Hematopoietic multipotent progenitor cell treated with erythropoietin and hydrocortisone succinate and interleukin-3 and kit ligand, for 17 days (in vitro differentiated cells): ENCODE measurements at places on chromosomes 11 and 22.
A peak's percentile ranks its signal among the peaks of the same experiment; 100 is the strongest.

DNA sequence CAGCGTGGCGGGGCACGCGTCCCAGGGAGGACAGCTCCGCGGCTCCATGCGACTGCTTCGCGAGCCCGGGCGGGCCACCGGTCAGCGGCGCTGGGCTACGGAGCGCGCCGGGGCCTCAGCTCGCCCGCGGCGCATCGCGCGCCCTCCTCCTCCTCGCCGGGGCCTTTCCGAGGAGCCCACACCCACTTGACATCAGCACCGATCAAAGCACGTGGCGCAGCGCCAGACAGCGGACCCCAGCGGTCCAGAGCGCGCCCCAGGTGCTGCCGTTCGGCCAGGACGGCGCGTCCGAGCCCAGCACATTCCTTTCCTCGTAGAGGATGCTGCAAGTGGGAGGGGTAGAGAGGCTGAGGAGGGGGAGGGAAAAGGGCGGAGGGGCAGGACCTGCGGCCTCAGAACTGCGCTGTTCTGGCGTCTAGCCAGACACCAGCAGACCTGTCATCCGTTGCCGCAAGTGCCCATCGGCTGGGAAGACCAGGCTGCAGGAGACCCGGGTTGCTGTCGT, 88.6 kb downstream of the PLEKHA7 start:
- DNase-seq: no peak

DNA sequence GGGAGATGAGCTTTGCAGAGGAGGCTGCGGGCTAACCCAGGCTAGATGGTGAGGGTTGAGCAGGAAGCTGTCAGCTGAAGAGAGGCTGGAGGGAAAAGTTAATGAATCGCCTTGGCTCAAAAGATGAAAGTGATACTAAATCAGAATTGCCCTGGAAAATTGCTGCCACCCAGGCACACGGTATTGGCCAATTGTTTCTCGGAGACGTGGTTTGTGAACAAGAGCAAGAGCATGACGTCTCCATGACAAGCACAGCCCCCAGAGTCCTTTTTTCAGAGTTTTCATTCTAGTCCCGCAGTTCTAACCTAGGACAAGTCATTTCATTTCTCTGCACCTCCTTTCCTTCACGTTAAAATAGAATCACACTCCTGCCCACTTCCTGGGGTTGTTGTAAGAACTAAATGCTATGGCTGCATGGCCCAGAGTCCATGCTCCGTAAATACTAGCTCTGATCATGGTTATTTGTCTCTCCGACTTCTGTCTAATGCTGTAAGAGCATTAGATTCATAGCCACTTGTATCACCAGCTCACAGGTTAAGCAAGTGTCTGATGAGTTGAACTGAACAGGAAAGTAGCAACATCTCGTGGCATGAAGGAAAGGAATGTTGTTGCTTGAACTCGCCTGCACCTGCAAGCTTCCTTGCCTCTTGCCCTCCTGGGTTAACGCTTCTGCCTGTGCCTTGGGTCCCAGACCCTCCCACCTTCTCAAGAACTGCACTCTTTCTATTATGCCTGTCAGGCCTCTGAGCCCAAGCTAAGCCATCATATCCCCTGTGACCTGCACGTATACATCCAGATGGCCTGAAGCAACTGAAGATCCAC, 33.8 kb upstream of the NUP50 start:
- no peak for DNase-seq

GRCh38 chr11:90476442-90477007, 253.7 kb upstream of the CHORDC1 start:
- DNase-seq: no peak

- DNase-seq: no peak
These were observed 5.6 kb downstream of the SHANK3 start for GRCh38 chr22:50678218-50678650.

GRCh38 chr22:29799217-29799680, 32.1 kb downstream of the UQCR10 start:
- DNase-seq: peak; percentile 56

DNA sequence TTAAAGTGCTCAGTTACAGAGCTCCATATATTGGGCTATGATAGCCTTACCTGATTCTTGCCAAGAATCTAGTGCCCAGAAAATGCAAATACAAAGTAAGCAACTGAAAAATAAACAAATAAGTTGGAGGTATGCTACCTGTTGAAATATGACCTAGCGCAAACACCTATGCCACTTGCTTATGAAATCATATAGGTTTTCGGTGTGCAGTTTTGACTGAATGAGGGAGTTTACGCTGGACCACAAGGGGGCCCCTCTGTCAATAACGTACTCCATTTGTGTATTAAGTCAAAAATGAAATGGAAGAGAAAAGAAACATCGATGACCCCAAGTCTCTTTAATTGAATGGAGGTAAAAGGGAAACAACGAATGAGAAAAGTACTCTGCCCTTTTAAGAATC, 84.9 kb upstream of the TRIM77 start:
- DNase-seq: no peak

DNA sequence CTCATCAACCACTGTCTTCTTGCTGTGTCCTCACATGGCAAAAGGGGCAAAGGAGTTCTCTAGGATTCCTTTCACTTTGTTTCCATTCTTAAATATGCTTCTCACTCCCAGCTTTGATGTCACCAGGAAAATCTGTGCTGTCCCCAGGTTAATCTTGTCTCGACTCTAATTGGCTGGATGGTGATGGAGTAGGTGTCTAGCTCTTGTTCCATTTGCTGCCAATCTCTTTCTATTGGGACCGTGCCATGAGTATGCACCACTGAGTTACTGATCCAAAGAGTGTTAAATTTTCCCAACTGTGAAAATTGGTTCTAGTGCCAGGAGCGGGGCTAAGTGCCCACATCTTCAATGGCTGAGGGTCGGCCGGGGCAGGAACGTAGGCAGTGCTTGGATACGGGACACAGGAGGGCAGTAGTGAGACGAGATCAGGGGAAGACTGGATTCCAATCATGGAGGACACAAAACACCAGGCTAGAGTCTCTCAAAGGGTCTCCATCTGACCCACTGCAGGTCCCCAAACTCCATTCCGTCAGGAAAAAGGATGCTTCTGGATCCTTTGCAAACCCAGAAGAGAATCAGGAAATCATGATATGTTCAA, 47.7 kb upstream of the CSNK2A3 start:
- peak; percentile 39 for DNase-seq

DNA sequence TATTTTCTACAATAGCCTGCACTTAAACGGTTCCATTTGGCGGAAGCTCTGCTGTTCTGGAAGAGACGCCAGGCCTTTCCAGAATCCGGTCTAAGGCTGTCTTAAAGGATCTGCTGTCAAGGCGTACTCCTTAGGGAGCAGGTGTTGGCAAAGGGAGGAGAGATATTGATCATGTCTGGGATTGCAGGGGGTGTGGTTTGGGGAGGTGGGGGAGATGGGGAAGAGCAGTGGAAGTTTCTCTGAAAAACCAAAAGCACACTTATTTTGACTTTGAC, 22.5 kb upstream of the WNT11 start:
- DNase-seq: no peak

GRCh38 chr11:118623269-118623655, 15.8 kb downstream of the PHLDB1 start:
- DNase-seq: no peak

DNA sequence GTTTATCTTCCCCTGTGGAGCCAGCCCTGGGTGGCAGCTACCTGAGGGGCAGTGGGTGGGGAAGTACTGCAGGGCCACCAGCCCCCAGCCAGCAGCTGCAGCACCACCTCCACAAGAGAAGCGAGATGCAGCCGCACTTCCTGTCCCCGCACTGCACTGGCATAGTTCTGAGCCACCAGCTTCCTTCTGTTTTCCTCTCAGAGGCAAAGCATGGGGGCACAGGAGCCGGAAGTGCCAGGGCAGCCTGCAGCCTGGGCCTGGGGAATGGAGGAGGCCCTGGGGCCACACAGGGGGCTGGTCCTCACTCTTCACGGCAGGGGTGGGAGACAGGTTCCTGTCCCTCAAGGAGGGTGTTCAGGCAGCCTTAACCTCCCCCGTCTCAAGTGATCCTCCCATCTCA, 11.9 kb upstream of the SH3BP1 start:
- no peak for DNase-seq

DNA sequence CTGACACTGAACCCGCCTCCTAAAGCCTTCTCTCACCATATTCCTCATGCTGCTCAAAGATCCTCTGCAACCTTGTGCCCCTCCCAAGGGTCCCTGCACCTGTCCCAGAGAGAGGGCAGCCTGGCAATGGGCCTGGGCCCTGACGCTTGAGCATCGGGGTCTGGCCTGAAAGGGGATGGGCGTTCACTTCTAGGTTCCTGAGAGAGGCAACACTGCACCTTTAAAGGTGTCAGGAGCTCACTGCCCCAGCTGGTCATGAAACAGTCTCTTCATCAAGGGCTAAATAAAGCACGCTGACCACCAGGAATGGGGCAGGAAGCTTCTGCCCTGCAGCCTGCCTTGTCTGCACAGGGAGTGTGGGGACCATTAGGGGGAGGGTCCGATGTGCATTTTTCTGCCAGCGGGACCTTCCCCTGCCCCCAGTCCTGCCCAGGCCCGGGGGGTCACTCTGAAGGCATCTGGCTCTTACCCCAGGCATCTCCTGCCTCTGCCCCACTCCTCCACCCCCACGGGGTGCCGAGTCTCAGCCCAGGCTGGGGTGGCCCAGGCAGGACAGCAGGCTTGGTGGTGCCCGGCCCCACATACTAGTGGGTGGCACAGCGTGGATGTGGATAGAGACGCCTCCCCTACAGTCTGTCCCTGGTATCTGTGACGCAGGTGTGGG, 3.5 kb downstream of the C11orf21 start:
- no peak for DNase-seq

- peak; percentile 60 for DNase-seq
These were observed 36.2 kb downstream of the TBC1D22A start for GRCh38 chr22:46798366-46799350.

- DNase-seq: no peak
These were observed 118.9 kb downstream of the CTTN start for GRCh38 chr11:70517203-70517602.

- DNase-seq: no peak
These were observed 48.7 kb downstream of the LDLRAD3 start for GRCh38 chr11:35992548-35992947.

GRCh38 chr11:16410479-16410878, 54.1 kb upstream of the SOX6 start:
- DNase-seq: no peak

DNA sequence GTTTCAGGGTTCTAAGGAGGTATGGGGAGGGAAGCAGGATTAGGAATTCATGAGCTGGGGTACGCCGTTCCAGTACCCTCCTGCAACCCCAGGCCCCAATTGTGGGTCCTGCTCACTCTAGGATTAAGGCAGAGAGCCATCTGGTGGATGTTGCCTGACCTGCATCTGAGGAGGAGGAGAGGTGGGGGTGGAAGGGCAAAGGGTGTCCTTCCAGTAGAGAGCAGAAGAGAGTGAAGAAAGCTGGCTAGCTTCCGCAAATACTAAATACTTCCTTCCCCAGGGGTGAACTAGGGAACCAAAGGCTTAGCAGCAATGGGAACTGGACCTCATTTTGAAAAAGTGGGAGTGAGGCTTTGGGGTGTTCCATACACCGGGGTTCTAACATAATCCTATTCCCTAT, 10.6 kb downstream of the LRRC51 start:
- peak; percentile 83 for DNase-seq

- no peak for DNase-seq
These were observed 323 bp upstream of the PANX1 start for GRCh38 chr11:94128291-94128745.

DNA sequence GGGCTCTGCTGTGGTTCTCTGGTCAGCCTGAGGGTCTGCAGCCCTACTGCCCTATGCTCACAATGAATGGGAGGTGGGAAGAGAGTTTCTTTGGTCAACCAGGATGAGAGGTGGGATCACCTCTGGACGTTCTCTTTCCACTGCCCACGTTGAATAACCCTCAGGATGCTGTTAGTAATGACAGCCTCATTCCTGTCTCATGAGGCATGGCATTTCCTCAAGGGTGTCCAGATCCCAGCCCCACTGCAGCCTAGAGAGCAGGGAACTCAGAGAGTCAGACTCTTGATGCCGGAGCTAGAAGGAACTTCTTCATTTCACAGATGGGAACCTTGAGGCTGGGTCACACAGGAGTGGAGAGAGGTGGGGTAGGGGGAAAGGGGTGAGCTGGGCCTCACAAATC, 196.0 kb downstream of the CEP164 start:
- no peak for DNase-seq

- no peak for DNase-seq
These were observed 150.2 kb downstream of the SNX19 start for GRCh38 chr11:130765951-130766649.

- DNase-seq: peak; percentile 84
These were observed 19.3 kb downstream of the MTFP1 start for GRCh38 chr22:30444632-30445437.

GRCh38 chr11:71215425-71215965, 36.9 kb downstream of the SHANK2 start:
- no peak for DNase-seq

GRCh38 chr11:123407996-123408597, 22.0 kb upstream of the GRAMD1B start:
- DNase-seq: no peak

- no peak for DNase-seq
These were observed 5.5 kb upstream of the MYO18B start for GRCh38 chr22:25736378-25737011.

DNA sequence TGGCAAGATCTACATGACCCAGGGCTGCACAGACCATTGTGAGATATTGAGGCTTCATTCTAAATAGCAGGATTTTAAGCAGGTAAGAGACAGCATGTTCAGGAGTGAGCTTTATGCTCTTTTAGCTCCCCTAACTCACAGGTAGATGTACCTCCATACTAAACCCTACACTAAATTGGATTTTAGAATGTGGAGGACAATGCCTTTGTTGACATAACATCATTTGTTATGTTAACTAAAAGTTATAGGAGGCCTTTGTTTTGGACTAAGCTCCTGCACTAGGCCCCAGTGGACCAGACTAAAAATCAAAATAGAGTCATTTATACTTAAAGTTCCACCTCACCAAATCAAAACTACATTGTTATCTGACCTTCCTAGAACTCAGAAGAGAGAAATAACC, 6.8 kb downstream of the DDIAS start:
- no peak for DNase-seq

DNA sequence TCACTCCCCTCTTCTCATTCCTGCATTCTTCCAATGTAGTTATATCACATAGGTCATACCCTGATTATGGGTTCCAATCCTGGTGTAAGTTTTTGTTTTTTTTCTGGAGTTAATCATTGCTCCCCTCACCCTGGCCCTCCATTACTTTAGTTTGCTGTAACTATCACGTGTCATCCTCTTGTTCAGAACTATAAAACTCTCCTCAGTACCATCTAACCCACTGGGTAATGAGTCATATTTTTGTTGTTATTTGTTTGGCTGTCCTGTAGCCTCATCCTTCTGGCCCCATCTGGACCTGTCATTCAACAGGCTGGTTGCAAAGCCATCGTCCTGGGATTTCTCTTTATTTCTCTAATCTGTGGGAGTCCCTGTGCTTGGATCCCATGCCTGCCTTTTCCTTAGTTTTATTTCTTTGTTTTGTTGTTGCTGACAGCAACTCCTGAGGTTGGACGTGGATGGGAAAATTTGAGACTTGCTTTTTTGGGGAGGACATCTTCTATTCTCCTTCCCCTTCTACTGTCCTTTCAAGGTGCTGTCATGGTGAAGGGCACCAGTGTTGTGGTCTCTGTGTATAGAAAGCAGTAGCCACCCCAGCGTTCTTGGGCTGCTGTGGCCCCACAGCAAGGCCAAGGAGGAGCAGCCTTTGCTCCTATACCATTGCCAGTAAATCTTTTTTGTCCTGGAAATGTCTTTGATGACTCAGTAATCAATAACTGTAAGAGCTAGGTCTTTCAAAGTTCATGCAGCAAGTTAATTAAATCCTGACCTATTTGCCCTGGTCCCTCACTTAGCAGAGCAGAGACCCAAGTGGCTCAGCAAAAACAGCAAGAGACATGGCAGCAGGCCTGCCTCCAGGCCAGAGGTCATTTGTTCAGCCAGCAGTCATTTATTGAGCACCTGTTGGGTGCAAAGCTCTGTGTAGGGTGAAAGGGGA, 82.5 kb downstream of the C22orf31 start:
- DNase-seq: no peak

- peak; percentile 80 for DNase-seq
These were observed 7.6 kb downstream of the BAD start for GRCh38 chr11:64276653-64277431.
